ENCODE measurements at places on chromosomes 16 and 17.

GRCh38 chr16:20327444-20328041 is at the start of gene GP2:
GP2 (minus strand) TSS chr16:20327513; CDS start chr16:20326431, 1,082 bp downstream.
- DNase-seq, result no peak

DNA sequence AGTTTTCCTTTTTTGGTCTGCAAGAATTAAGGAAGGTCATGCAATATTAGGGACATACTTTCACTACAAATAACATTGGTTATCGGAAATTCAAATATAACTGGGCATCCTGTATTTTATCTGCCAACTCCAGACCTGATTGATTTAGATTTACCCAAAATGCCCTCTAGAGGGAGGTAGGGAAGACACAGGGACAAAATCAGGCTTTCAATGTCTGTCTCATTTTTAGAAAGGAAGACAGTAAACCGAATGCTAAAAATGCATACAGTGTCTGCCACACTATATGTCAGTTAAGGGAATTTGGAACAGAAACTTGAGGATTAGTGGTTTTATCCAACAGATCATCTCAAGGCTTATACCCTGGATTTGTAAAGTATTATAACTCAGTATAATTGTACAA is 161.7 kb upstream of the SOX9 start:
- DNase-seq, result no peak

DNA sequence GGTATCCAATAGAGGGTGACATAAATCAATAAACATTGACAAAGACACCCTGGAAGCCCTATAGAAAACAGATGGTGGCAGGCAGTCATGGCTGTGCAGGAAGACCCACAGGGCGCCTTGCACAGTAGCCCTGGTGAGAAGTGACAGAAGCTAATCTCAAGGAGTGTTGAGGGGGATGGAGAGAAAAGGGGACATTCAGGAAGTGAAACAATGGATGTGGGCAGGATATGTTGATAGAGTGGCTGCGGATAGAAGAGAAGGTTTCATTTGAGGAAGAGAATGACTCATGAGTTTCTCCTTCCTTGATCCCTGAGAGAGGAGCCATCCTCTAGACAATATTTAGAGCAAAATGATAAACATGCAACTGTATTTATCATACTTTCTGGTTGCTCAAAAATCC is 468.8 kb upstream of the HSBP1 start:
- DNase-seq, result no peak

- no peak for DNase-seq
Observed at GRCh38 chr16:2102471-2102870, 33.2 kb downstream of the PKD1 start.

- no peak for DNase-seq
Observed at GRCh38 chr17:55454906-55455474, 33.4 kb upstream of the MMD start.
